Lower lobe of right lung (tissue), 2 donors: ENCODE measurements at places on chromosomes 3 and 15.

DNA sequence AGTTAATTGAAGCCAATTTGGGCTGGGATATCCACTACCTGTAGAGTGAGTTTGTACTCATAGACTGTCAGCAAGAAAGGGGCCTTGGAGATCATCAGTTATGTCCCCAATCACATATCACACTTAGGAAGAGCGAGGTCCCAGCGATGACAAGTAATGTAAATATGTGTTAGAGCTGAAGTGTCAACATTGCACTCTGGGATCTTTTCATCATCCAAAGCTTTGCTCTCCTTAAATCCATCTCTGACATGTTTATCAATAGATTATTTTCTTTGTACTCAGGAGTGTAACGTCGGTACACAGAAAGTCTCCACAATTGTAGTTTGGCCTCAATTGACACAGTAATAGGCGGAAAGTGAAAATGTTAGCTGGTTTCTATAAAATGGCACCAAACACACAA is 113.7 kb upstream of the TPRG1 start:
- no peak for DNase-seq

- no peak for DNase-seq
Measured at GRCh38 chr3:64063207-64063982, 40.1 kb upstream of the PSMD6 start.

DNA sequence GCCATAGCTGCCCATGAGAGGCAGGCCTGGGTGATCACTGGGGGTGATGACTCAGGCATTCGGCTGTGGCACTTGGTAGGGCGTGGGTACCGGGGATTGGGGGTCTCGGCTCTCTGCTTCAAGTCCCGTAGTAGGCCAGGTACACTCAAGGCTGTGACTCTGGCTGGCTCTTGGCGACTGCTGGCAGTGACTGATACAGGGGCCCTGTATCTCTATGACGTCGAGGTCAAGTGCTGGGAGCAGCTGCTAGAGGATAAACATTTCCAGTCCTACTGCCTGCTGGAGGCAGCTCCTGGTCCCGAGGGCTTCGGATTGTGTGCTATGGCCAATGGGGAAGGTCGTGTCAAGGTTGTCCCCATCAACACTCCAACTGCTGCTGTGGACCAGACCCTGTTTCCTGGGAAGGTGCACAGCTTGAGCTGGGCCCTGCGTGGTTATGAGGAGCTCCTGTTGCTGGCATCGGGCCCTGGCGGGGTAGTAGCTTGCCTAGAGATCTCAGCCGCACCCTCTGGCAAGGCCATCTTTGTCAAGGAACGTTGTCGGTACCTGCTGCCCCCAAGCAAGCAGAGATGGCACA is 5.3 kb downstream of the WDR6 start:
- no peak for DNase-seq

DNA sequence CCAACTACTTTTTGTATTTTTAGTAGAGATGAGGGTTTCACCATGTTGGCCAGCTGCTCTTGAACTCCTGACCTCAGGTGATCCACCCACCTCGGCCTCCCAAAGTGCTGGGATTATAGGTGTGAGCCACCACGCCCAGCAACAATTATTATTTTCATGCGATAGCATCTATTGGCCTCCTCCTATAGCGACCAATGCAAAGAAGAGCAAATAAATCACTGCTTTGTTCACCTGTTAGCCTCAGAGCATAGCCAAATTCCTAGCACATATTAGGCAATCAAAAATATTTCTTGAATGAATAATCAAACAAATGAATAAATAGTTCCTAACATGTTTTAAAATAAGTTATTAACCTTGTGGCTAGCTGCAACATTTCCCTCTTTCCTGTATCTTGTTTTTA is 36.8 kb upstream of the TNFSF10 start:
- no peak for DNase-seq

GRCh38 chr3:150299201-150299600 is 108.9 kb upstream of the TSC22D2 start:
- no peak for DNase-seq

DNA sequence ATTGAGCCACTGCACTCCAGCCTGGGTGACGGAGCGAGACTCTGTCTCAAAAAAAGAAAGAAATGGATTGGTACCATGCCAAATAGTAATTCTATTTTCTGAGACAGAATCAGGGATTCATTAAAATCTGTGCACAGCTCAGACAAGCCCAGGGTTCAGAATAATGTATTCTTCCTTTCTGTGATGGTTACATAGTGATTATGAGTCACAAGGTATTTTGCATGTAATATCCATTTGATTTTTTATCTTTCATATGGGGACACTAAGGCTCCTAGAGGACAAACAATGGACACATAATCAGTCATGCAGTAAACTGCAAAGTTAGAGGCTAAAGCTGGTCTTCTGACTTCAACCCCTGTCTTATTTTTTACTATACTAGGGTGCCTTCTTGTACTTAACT is 156.8 kb upstream of the COL8A1 start:
- no peak for DNase-seq

- no peak for DNase-seq
Measured at GRCh38 chr3:166531730-166532129, 694.5 kb upstream of the BCHE start.

- peak; percentile 86 for DNase-seq
Measured at GRCh38 chr3:198080521-198081384, 120.7 kb downstream of the LMLN start.

DNA sequence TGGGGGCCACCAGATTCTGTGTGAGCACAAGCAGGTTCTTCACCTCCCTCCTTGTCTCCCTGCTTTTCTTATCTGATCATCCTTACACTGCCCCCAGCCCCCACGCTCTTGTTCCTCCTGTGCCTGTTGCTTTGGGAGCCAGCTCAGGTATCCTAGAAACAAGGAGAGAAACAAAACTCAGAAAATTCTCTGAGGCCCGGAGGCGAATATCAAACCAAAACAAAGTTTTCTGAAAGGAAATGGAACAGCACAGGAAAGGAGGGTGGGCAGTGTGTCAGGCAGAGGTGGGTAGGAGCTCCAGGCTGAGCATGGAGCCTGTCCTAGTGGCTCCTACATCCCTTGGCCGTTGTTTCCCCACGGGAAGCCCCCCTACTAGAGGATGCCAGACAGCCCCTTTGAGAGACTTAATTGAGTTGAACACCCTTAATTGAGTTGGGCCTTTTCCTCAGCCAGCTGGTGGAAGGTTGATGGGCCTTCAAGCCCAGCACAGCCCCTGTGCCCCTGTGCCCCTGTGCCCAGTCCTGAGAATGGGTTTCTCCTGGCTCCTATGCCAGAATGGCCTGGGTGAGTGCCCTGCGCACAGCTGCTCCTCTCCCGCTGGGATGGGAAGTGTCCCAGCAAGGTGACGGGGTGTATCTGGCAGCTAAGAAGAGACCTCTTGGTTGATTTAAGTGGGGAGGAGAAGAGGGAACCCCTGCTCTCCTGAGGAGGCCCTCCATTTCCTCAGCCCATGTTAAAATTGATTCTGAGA is 22.8 kb upstream of the JMJD7 start:
- DNase-seq: no peak

DNA sequence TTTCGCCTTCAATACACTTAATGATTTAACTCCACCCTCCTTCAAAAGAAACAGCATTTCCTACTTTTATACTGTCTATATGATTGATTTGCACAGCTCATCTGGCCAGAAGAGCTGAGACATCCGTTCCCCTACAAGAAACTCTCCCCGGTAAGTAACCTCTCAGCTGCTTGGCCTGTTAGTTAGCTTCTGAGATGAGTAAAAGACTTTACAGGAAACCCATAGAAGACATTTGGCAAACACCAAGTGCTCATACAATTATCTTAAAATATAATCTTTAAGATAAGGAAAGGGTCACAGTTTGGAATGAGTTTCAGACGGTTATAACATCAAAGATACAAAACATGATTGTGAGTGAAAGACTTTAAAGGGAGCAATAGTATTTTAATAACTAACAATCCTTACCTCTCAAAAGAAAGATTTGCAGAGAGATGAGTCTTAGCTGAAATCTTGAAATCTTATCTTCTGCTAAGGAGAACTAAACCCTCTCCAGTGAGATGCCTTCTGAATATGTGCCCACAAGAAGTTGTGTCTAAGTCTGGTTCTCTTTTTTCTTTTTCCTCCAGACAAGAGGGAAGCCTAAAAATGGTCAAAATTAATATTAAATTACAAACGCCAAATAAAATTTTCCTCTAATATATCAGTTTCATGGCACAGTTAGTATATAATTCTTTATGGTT is at the start of gene CCR5:
Gene CCR5, plus strand, starts transcription at position 108 of the 680 bp plus-strand sequence. CDS start 1,957 bp downstream, outside the sequence.
- DNase-seq: no peak

DNA sequence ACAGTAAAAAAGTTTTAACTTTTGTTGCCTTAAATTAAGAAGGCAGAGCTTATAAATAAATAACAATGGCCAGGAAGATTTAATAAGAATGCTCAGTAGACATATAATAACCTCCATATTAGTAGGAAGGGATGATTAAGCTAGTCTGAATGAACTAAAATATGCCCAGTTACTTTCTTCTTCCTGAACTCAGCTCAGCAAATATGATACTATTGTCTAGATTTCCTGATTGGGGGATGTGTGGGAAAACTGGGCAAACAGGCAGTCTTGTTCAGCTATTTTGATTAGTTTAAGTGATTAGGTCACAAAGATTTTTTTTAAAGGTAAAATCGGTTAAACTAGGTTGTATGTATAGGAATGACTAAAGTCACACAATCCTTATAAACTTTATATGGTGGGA is 167.2 kb upstream of the SLC2A2 start:
- no peak for DNase-seq

- DNase-seq: no peak
Measured at GRCh38 chr3:151890721-151891141, 17.3 kb downstream of the SUCNR1 start.

GRCh38 chr3:11328196-11328945 is 56.2 kb downstream of the ATG7 start:
- DNase-seq: no peak

- DNase-seq: no peak
Measured at GRCh38 chr3:8460050-8460708, 41.4 kb upstream of the LMCD1 start.

GRCh38 chr3:64188810-64189560 is 36.3 kb downstream of the PRICKLE2 start:
- no peak for DNase-seq

DNA sequence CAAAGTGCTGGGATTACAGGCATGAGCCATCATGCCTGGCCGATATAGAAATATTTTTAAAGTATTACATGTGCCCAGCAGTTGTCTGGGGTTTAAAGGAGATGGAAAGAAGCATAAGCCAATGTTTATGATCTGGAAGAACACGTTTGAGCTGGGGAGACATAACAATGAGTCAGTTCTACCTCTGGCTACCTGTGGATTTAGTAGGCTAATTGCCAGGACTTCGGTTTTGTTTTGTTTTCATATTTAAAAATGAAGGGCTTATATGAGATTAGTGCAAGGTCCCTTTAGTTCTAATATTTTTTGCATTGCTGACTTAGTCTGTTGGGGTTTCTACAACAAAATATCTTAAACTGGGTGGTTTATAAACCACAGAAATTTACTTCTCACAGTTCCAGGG is 22.9 kb upstream of the TNFSF10 start:
- no peak for DNase-seq

GRCh38 chr3:157204880-157205279 is 44.9 kb upstream of the CCNL1 start:
- no peak for DNase-seq

GRCh38 chr3:170240671-170241070 is 18.4 kb downstream of the PRKCI start:
- DNase-seq: no peak

GRCh38 chr3:124322966-124323365 is 331.0 kb upstream of the ROPN1 start:
- no peak for DNase-seq

DNA sequence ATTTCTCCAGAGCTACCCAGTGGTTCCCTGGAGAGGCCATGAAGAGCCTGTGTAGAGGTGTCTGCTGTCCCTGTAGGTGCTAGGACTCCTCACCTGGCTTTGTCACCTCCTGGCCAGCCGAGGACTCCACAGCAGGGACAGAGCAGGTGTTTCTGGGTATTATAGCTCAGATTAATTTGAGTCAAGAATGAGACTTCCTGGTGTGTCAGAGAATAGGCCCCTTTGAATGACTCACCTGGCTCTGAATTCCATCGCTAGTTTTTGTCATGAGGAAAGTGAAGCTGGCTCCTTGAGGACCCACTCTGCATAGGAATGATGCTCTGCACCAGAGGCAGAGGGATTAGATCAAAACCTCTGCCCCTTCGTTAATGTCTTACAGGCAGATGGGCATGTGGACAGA is 167.5 kb upstream of the TOPAZ1 start:
- DNase-seq: no peak

DNA sequence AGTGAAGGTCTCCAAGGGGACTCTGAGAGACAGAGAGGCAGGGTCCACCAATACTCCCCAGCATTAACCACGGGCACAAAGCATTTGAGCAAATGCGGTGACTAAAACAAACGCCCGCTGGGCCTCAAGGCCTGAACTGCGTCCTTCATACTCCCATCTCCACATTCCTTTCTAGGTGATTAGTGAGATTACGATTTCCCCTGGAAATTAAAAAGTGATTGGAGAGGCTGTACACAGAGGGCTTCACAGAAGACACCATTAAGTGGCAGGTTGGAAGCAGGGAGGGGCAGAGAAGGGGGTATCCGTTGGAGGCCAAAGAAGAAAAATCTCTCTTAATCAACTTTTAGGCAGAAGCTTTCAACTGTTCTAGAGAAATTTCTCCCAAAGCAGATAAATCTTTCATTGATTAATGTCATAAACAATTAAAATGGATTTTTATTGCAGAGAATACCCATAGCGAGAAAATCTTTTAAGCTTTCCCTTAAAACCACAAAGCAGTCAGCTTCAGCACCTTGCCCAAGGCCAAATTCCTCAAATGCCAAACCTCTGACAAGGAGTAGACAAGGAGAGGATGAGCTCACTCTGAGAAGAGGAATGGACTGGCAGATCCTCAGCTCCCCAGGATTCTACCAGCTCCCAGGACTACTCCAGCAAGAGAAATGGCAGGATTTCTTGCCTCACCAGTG is 38.2 kb downstream of the MB21D2 start:
- DNase-seq: no peak

DNA sequence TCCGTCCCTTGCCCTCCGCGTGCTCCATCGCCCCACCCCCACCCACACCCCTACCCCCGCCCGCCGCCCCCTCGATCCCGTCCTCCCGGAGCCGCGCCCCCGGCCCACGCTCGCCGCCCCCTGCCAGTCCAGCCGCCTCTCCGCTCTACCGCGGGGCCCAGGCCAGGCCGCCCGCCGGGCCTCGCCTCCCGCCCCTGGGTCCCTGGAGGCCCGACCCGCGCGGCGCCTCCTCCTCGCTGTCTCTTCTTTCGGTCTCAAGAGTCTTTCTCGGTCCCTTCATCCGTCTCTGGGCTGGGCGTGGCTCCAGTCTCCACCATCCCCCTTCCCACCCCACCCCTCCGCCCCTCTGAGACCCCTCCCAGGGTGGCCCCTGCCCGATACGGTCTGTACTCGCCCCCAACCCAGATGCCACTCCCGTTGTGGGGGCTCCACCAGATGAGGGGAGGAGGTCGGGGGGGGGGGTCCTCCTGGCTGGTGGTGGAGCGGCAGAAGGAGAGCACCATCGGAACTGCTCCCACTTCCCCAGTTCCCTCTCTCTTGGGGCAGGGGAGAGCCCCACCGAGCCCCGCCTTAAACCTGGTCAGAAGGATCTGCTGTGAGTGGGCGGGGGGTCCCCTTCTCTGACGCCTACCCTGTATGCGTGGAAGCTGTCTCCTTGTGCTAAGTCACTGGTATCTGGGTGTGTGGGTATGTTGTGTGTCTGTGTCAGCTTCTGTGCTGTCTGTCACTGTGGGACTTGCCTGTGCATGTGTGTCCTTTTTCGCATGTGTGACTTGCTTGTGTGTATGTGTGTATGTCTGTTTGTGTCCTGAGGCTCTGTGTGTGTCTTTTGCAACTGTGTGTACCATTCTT is 1.0 kb downstream of the PRKCD start:
- peak; percentile 71 for DNase-seq

- DNase-seq: no peak
Measured at GRCh38 chr3:151403246-151403645, 18.7 kb upstream of the P2RY12 start.

- DNase-seq: no peak
Measured at GRCh38 chr15:48935236-48935635, 28.5 kb downstream of the SHC4 start.
